Activated CD4-positive, alpha-beta T cell treated with anti-CD3 and anti-CD28 coated beads for 48 hours (primary cell): ENCODE measurements at places on chromosomes 6 and 20.

DNA sequence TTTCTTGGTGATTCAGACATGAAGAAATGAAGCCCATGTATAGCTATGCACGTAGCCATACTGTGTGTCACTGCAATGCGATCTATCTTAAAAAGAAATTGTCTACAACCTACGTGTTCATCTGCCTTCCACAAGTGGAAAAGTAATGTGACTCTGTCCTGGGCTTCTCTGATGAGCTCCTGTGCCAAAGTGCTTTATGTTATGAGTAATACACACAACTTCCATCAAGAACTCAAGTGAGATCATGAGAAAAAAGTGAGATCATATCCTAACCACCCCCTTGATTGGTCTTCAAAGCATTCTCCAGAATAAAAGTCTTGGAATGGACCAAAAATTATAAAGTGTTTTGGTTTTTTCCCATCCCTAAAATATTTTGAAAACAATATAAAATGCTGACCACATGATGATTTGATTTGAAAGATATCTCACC is 114.3 kb downstream of the DST start:
- DNase-seq = no peak

DNA sequence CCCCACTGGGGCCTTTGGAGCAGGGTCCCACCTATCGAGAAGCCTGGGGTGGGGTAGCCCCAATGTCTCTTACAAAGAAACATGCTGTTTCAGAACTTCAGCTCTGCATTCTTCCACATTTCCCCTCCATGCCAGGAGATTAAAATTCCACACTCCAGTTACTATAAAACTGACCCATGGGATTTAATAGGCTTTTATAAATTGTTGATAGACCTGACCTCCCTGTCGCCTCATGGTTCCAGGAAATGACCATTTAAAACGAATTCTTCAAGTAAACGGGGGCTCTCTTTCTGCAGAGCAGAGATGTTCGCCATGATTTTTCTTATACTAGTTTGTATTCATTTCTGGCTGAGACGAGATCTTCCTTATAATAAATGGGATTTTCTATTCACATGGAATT is 19.3 kb downstream of the RIN2 start:
- no peak for DNase-seq

GRCh38 chr6:56026455-56027180 is 151.2 kb upstream of the BMP5 start:
- DNase-seq = no peak

- no peak for DNase-seq
These were observed 98.5 kb downstream of the CARMIL1 start for GRCh38 chr6:25377664-25378063.

DNA sequence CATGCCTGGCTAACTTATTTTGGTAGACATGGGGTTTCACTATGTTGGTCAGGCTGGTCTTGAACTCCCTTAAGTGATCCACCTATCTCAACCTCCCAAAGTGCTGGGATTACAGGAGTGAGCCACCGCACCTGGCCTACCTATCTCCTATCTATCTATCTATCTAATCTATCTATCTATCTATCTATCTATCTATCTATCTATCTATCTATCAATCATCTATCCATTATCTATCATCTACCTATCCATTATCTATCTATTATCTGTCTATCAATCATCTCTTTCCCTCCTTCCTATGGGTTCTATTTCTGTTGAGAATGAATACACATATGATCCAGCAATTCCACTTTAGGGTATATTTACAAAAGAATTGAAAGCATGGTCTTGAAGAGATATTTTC is 194.2 kb upstream of the ARG1 start:
- no peak for DNase-seq

- DNase-seq = peak; percentile 27
These were observed 24.0 kb upstream of the NPBWR2 start for GRCh38 chr20:64131406-64131805.

DNA sequence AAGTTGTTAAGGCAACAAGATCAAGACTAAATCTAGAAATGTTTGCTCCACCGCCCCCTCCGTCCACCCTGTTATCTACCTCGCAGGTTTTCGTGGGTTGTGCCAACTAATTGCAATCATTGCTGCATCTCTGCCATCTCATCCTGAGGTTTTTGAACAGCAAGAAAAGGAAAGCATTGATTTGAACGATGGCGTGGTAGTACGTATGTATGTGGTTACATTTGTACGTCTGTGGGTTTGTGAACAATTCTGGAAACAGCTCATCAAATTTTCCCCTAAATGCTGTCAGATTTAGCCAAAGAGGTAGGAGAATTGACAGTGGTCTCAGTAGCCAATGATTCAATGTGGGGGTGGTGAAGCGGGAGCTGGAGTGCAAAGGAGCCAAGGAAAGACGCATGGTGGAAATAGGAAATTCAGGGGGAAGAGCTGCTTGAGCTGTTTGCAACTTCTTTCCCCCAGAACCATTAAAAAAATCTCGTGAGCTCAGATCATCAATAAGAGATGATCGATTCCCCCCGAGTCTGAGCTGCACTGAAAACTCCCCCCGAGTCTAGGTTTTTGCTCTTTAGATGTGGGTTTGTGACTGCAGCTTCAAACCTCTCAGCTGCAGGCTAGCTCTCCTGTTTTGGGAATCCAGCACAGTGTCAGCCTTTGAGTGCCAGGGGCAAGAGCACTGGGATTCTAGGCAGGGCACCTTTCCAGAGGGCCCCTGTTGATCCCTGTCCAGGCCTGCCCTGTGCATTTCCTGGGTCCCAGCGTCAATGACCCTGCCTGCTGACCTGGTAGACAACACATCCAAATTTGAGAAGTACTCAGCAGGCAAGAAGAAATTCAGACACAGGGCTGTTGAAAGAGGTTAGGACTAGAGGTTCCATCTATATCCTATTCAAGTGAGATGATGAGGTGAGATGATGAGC is 72.6 kb upstream of the LY86 start:
- DNase-seq = peak; percentile 79

DNA sequence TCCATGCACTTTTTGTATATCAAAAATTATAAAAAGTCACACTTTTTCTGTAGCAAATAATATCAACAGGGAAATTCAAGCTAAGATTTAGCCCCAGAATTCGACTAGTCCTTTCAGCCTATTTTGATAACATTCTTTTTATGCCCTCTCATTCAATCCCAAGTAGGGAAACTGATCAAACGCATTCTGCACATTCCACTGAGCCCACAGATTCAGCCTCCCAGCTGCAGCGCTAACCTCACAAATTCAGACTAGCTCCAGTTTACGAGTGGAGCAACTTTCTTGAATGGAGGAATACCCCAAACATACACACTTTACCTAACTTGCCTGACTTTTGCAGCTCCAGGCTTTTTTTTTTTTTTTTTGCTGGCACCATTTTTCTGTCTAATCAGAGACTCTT is 70.3 kb upstream of the HEY2 start:
- DNase-seq = no peak

DNA sequence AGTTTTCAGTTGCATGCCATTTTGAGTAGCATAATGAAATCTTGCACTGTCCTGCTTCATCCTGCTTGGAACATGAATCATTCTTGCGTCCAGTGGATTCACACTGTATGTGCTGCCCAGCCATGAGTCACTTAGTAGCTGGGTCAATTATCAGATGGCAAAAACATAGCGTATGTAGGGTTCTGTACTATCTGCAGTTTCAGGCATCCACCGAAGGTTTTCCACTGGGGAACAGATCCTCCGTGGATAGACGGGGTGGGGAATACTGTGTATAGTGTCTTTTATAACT is 61.4 kb downstream of the IL22RA2 start:
- no peak for DNase-seq

GRCh38 chr20:12410783-12411182 is 493.1 kb downstream of the BTBD3 start:
- DNase-seq = no peak

DNA sequence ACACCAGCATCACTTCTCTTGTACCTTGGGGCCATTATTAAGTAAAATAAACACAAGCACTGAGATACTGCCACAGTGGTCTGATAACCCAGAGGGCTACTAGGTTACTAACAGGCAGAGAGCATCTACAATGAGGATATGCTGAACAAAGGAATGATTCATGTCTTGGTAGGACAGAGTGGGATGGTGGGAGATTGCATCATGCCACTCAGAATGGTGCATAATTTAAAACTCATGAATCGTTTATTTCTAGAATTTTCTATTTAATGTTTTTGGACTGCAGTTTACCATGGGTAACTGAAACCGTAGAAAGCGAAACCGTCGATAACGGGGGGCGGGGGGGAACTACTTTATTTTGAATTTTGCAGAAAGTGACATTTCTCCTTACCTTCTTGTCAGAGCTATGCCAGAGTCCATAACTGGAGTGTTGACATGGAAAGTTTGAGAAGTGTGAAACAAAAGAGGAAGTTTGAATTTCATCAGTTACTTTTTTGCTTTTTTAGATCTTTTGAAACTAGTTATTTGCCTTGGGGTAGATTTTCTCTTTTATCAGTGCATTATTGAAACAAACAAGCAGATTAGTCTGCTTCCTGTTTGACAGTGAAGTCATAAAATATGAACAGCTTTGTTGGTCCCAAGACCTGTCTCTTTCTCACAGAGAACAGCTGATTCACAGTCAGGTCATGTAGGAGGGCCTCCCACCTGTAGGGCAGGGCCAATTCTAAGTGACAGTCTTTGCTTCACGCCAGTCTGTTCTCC is 124.9 kb downstream of the KLHL32 start:
- peak; percentile 39 for DNase-seq

DNA sequence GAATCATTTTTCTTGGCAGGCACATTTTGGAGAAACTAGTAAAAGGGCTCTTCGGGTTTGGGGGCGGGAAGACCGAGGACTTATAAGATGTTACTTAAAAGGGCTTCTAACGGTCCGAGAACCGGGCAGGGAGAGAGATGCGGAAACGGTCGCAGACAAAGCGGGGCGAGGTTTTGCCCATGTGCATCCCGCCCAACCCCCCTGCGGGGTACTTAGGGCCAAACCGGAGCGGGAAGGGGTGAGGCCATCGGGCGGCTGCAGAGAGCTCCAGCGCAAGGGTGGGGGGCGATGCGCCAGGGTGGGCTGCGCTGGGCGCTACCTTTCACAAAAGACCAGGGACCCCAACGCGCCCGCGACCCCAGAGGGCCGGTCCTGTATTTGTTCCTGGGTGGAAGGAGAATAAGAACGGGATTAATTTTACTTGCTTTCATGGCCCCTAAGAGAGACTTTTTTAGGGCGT is 616 bp downstream of the TUBB start:
- DNase-seq = peak; percentile 82

DNA sequence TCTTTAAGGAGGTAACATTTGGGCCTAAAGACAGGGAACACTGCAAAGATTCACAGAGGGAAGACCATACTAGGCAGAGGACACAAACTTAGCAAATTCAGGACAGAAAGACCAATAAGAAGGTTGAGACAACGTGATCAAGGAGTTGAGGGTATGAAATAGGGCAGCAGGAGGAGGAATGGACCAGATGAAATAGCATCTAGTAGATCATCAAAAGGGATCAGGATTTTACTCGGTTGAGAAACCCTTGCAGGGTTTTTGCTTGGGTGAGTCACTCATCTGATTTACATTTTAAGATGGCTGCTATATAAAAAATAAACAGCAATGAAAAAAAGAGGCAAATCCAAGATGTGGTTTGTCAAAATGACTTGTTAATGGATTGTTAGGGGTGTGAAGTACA is 4.7 kb downstream of the BCLAF1 start:
- no peak for DNase-seq

DNA sequence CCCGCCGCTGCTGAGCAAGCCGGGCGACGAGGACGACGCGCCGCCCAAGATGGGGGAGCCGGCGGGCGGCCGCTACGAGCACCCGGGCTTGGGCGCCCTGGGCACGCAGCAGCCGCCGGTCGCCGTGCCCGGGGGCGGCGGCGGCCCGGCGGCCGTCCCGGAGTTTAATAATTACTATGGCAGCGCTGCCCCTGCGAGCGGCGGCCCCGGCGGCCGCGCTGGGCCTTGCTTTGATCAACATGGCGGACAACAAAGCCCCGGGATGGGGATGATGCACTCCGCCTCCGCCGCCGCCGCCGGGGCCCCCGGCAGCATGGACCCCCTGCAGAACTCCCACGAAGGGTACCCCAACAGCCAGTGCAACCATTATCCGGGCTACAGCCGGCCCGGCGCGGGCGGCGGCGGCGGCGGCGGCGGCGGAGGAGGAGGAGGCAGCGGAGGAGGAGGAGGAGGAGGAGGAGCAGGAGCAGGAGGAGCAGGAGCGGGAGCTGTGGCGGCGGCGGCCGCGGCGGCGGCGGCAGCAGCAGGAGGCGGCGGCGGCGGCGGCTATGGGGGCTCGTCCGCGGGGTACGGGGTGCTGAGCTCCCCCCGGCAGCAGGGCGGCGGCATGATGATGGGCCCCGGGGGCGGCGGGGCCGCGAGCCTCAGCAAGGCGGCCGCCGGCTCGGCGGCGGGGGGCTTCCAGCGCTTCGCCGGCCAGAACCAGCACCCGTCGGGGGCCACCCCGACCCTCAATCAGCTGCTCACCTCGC is 1.5 kb downstream of the ARID1B start:
- DNase-seq = peak; percentile 58

- DNase-seq = no peak
These were observed 144.0 kb downstream of the CCDC170 start for GRCh38 chr6:151637814-151638213.

GRCh38 chr20:11092151-11092550 is 418.4 kb upstream of the JAG1 start:
- DNase-seq = no peak

GRCh38 chr6:167219967-167220512 is 62.3 kb upstream of the GPR31 start:
- DNase-seq = no peak

GRCh38 chr20:16444057-16444777 is 129.0 kb downstream of the KIF16B start:
- no peak for DNase-seq

DNA sequence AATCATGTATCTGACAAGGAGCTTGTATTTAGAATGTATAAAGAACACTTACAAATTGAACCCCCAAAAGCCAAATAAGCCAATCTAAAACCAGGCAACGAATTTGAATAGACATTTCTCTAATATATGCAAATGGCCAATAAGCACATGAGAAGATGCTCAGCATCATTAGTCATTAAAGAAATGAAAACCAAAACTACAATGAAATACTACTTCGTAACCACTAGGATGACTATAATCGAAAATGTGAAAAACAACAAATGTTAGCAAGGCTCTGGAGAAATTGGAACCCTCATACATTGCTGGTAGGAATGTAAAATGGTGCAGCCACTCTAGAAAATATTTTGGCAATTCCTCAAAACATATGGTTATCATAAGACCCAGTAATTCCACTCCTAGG is 105.8 kb upstream of the TOP1 start:
- DNase-seq = no peak

DNA sequence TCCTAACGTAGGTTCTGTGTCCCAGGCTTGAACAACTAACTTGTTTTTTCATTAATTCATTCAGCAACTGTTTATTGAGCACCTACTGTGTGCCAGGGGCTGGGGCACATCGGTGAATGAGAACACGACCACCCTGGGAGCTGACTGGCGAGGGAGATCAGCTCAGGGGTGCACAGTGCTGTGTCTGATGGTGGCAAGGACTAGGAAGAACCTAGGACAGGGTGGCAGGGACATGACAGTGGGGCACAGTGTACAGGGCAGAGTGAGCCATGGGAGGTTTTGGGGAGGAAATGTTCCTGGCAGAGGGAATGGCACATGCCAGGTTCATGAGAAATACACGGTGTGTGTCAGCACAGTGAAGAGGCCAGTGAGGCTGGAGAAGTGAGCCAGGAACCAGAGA is 76.7 kb downstream of the BMP7 start:
- no peak for DNase-seq
